ENCODE measurements at places on chromosomes 11 and 22.
A peak's percentile ranks its signal among the peaks of the same experiment; 100 is the strongest.

DNA sequence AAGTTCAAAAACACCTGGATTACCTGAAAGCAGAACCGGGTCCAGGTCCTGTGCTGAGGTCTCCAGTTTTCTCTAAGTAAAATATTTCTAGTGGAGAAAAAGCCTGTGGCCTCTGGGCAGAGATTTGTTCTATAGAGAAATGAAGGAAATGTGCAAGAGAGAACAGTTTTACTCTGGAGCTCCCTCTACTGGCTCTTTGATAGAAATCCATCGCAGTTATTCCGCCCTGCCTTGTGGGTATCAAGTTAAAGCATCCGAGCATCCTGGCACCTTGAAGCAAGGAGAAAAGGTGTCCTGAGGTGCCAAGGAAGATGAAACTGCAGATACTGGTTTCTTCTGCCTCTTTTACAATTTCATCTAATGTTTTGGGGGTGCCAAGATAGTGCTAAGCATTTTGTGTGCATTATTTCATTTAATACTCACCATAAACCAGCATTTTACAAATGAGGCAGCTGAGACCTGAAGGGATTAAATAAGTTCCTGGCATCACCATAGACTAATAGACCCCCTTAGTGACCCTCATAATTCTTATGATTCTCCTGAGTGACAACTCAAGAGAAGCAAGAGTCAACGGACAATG lies 113.1 kb upstream of the HSD17B12 start:
- no peak for DNase-seq

DNA sequence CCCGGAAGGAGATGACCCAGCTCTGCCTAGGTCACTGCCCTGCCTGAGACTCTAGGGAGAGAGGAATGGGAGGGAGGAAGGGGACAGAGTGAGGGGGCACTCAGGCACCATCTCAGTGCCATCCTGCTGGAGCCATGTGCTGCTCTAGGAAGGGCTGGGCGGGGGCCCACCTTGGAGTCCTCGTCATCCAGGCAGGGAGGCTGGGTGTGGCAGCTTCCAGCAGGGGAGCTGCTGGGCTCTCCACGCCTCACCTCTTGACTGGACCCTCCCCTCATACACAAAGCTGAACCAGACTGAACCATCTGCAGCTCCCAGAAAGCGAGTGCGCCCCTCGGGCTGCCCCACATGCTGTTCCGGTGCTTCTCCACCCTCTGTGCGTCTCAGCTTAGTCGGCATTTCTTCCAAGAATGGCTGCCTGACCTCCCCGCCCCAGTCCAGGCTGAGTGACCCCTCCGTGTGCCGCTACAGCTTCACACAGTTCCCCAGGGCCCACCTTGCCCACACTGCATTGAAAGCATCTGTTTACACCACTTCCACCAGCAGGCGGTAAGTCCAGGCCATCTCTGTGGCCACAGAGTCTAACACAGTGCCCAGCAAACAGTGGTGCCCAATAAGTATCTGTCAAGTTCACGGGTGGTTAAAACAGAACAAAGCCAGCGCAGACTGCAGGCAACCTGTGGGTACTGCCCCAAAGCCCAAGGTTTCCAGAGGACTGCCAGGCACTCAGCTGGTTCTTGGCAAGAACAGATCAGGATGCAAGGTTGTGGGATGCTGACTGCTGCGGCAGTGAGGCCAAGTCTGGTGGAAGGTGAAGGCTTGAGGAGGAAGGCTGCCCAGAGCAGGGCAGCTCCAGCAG lies 9.4 kb upstream of the TRIM29 start:
- no peak for DNase-seq

GRCh38 chr22:19709063-19709769 lies 5.1 kb upstream of the SEPTIN5 start:
- DNase-seq: no peak

- no peak for DNase-seq
These were observed 194.3 kb upstream of the BDNF start for GRCh38 chr11:27894552-27894951.

DNA sequence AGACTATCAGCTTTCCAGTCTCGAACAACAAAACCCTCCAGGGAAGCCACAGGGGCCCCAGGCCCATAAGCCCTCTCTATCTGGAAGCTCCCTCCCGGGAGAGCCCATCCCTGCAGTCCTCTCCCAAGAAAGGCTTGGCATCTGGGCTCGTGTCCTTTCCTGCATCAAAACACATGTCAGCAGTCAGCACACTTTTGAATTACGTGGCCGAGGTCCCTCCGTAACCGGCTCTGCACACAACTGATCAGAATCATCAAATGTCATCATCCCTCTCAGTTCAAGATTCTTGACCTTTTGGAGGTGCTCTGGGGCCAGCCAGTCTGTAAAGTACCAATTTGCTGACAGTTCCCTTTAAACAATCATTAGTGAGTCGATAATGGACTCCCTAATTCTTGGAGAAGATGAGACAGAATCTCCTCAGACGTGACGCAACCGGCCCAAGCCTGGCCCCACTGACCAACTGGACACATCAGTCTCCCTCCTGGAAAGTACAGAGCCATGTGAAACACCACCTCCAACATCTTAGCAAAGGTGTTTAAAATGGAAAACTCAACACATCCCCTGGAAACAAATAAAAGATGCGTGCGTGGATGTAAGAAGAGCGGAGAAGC lies 33.6 kb downstream of the MAFF start:
- no peak for DNase-seq

- peak; percentile 5 for DNase-seq
These were observed 24.3 kb downstream of the NEU3 start for GRCh38 chr11:75013051-75013450.

DNA sequence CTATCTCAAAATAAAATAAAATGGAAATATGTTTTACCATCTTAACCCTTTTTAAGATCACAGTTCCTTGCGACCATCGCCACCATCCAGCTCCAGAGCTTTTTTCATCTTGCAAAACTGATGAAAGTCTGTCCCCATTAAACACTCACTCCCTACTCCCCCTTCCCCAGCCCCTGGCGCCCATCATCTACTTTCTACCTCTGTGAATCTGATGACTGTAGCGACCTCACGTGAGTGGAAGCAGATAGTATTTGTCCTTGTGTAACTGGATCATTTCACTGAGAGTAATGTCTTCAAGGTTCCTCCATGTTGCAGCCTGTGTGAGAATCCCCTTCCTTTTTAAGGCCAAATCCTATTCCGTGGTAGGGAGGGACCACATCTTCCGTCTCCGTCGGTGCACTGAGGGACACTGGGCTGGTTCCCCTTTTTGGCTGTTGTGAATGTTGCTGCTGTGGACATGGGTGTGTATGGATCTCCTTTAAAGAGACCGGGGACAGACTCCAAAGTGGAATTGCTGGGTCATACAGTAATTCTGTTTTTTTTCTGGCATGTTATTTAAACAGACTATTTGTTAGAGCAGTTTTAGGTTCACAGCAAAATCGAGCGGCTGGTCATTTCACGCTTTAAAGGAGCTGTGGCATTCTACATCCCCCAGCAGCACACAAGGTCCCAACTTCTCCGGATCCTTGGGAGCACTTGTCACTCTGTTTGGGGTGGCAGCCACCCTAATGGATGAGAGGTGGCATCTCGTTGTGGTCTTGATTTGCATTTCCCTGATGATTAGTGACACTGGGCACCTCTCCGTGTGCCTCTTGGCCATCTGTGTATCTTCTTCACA lies 120.0 kb downstream of the KCNQ1 start:
- DNase-seq: no peak

GRCh38 chr11:117913736-117914397 lies 15.3 kb downstream of the TMPRSS13 start:
- no peak for DNase-seq

DNA sequence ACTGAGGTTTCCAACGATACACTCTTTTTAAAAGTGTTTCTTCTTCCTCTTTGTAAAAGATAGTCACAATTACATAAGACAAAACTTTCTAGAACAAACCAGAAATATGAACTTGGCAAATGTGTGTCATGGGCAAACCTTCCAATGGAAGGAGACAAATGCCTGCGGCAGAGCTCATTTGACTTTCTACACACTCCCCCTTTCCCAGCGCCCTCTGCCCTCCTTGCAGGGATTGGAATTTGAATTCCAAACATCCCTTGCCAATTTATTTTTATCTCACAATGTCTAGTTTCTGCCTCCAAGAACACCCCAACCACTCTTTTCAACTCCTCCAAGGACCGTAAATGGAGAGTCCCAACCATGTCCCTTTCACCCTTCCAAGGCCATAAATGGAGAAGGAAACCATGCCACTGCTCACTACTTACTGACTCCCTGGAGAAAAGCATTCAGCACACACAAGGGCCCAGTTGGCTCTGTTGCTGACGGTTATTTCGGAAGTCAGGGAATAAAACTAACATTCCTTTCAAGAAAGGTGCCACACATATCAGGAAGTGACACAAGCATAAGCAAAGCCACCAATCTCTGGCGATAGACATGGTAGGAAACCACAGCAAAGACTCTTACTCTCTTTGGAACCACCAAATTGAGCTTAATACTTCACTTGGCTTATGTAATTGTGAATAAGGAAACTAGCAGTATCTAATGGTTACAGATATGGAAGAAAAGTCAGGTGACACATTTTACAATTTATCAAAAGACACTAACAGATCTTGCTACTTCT lies 15.0 kb upstream of the ESAM start:
- no peak for DNase-seq

- no peak for DNase-seq
These were observed 42.7 kb downstream of the WEE1 start for GRCh38 chr11:9616042-9616675.

- no peak for DNase-seq
These were observed 90.4 kb downstream of the RELT start for GRCh38 chr11:73466643-73467042.

- DNase-seq: peak; percentile 83
These were observed 44.5 kb downstream of the MED15 start for GRCh38 chr22:20551805-20552442.

DNA sequence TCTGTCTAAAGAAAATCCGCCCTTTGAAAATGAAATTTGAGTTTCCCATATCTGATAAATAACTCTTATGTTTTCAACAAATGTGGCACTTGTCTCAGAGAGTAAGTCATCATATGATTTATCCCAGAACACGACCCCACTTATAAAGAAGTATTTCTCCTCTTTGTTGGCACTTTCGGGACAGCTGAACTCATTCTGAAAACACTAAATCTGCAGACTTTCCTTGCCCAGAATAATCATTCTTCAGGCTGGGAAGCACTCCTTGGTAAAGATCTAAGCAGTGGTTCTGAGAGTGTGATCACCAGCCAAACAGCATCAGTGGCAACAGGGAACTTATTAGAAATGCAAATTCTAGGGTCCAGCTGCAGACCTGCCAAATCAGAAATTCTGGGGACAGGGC lies 532.2 kb upstream of the API5 start:
- DNase-seq: no peak

DNA sequence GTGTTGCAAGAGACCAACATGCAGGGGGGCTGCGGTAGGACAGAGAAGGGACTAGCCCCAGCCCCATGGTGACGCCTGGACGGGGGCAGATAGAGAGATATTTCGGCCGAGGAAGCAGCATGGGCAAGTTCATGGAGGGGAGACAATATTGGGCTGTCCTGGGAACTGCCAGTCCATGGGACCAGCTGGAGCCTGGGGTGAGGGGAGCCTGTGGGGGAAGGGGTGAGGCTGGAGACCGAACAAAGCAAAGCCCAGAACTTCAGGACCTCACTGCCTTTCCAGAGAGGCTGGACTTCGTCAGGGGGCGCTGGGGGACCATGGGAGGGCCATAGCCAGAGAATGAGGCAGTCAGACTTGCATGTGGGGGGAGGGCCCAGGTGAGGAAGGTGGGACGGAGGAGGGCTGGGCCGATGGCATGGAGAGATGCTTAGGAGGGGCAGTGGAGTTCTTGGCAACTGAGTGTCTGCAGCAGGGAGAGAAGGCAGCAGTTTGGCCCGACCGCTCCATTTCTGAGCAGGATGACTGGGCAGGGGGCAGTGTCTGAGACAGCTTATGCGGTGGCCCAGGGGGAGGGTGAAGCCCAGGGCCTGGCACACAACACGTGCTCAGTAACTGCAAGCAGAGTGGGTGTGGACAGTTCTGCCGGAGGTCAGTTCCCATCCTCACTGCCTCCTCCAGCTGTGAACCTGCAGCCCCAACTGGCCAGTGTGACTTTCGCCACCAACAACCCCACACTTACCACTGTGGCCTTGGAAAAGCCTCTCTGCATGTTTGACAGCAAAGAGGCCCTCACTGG lies 712 bp downstream of the UPK3A start:
- no peak for DNase-seq

DNA sequence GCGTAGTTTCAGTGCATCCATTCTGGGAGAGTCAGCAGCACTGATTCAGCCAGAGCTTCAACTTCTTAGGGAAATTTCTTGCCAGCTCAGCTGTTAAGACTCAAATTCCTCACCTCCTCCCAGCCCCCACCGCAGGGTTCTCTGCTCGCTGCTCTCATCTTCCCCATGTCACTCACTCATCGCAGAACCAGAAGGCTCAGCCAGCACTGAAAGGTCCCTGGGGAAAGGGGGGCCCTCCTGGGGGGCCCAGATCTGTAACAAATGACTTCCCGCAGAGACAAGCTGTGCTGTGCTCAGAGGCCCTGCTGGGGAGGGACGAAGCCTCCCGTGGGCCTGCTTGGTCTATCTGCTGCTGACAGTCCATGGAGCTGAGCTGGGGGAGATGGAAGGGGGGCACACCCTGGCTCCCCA lies 220.6 kb downstream of the NTM start:
- no peak for DNase-seq

GRCh38 chr22:49647627-49648026 lies 180.0 kb downstream of the BRD1 start:
- no peak for DNase-seq

- no peak for DNase-seq
These were observed 16.0 kb downstream of the POLA2 start for GRCh38 chr11:65277631-65278277.

GRCh38 chr11:81979448-81979847 lies 754.2 kb downstream of the FAM181B start:
- no peak for DNase-seq

DNA sequence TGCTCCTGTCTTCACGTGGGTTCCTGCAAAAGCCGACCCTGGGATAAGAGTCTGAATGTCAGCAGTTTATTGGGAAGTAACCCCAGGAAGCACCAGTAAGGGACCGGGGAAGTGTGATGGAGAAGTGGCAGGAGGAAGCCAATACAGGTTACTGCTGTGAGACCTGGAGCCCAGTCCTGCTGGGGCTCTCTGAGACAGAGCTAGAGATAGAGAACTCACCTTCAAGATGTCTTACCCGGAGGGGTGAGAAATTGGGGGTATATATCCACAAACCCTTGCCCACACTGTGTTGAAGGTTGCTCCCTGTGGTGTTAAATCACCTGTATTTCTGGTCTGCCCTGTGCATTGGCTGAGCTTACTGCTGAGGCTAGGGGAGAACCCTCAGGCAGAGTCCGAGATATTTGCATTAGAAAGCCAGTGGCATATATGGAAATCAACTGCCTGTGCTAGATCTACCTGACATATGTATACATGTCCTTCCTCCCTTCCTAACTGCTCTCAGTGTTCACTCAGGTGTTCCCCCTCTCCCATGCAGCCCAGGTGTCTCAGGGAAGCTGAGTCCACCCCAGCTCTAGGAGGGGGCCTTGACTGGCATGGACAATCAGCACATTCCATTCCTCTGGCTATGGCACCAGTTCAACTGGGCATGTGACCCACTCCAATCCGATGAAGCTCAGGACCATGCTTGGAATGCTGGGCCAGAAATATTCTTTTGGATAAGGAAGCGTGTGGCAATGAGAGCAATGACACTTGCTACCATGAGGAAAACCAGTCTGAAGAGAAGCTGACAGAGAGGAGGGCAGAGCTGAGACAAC lies 6.8 kb upstream of the MICAL2 start:
- no peak for DNase-seq

All from stimulated activated CD4-positive, alpha-beta T cell treated with anti-CD3 and anti-CD28 coated beads, Interleukin-1b, Interleukin-23, amount 100 ng/mL, for 48 hours (primary cell).